ENCODE measurements at places on chromosomes 16 and 17.

DNA sequence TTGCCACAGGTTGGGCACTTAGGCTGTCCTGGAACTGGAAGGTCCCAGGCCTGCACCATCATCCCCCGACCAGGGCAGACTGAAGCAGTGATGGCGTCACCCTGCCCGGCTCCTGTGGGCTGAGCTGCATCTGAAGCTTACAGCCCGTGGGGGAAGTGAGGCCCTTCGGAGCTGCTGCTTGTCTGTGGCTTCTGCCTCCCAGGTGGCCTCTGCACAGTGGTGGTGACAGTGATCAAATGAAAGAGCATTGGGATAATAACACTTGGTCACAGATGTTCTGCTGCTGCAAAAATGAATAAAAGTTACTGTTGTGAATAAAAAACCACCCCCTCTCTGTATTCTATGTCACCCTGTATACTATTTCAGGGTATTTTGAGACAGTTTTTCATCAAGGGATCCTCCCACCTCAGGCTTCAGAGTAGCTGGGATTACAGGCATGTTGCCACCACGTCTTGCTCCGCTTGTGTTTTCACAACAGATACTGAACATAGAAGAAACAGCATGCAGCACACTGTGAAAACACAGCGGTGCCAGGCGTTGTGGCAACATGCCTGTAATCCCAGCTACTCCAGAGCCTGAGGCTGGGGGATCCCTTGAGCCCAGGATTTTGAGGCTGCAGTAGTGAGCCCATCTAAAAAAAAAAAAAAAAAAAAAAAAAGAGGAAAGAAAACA is 165.0 kb downstream of the LGALS9B start:
- no peak for DNase-seq

- no peak for DNase-seq
Measured at GRCh38 chr16:23031508-23032098, 117.6 kb downstream of the USP31 start.

- no peak for DNase-seq
Measured at GRCh38 chr16:35188288-35189155, 1729.1 kb downstream of the TP53TG3F start.

GRCh38 chr17:81740395-81740961 is 28.4 kb downstream of the SLC25A10 start:
- no peak for DNase-seq

DNA sequence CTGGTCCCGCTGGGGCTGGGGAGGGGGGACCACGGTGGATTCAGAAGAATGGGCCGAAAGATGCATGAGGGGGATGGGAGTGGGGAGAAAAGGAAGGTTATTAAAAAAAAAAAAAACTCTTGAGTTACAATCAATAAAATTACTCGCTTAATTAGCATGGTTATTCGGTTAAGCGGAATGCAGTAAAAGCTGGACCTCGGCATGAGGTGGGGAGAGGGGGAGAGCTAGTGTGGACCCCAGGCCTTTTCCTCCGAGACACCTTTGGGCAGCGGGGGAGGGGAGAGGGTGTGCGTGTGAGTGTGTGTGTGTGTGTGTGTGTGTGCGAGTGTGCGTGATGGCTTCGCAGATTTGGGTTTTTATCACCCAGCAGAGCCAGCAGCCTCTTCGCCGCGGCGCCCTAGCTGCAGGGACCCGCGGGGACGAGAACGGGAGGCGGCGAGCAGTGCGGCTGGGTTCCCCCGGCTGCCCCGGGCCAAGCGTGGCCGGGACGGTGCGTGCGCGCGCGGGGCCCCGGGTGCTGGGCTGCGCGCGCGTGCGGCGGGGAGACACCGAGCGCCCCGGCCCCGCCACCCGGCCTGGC is 3.7 kb downstream of the BAHCC1 start:
- DNase-seq, result no peak

DNA sequence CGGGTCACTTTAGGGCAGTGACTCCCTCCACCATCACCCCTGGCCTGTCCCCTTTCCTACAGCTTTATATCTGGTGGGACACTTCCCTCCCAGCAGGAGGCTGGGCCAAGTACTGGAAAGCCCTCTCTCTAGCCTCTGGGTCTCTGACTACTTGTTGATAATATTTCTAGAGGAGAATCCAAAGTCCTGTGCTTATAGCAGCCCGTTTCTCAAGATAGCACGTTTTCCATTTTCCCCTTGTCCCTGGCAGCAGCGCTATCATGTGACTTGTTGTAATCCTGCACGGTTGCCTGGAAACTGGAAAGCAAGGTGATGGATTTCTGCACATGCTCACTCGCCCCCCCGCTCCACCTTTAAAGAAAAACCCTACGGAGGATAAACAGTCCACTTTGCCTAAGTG is 3.3 kb upstream of the AXIN2 start:
- no peak for DNase-seq

GRCh38 chr17:17872547-17873345 is 36.0 kb upstream of the SREBF1 start:
- no peak for DNase-seq

GRCh38 chr16:19499006-19499405 is 22.9 kb downstream of the GDE1 start:
- DNase-seq, result no peak

DNA sequence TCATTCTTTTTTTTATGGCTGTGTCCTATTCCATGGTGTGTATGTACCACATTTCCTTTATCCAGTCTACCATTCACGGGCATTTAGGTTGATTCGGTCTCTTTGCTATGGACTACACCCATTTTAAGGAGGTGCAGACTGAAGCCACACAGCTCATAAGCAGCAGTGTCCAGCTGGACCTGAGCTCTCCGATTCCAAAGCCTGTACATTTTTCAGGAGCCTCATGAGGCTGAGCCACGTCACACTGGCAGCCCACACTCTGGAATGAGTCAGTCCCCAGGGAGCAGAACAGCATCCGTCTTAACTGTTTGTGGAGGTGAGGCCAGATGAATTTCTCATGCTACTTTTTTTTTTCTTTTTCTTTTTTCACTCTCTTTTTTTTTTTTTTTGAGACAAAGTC is 116.1 kb downstream of the C16orf95 start:
- peak; percentile 13 for DNase-seq

GRCh38 chr16:62530426-62530825 is 494.2 kb upstream of the CDH8 start:
- DNase-seq, result no peak

GRCh38 chr17:4221163-4221562 is 42.6 kb downstream of the ANKFY1 start:
- no peak for DNase-seq

GRCh38 chr16:30743716-30744115 is 4.5 kb upstream of the PHKG2 start:
- no peak for DNase-seq

- DNase-seq, result no peak
Measured at GRCh38 chr16:1338855-1339675, 5.6 kb downstream of the BAIAP3 start.

GRCh38 chr17:42116705-42117396 is 4.3 kb downstream of the KAT2A start:
- peak; percentile 80 for DNase-seq

Measured in posterior cingulate gyrus (tissue), 11 donors.